ENCODE measurements at places on chromosomes 16 and 17.
A peak's percentile ranks its signal among the peaks of the same experiment; 100 is the strongest.

GRCh38 chr16:75908331-75909117 lies 182.2 kb upstream of the CPHXL start:
- DNase-seq = no peak

DNA sequence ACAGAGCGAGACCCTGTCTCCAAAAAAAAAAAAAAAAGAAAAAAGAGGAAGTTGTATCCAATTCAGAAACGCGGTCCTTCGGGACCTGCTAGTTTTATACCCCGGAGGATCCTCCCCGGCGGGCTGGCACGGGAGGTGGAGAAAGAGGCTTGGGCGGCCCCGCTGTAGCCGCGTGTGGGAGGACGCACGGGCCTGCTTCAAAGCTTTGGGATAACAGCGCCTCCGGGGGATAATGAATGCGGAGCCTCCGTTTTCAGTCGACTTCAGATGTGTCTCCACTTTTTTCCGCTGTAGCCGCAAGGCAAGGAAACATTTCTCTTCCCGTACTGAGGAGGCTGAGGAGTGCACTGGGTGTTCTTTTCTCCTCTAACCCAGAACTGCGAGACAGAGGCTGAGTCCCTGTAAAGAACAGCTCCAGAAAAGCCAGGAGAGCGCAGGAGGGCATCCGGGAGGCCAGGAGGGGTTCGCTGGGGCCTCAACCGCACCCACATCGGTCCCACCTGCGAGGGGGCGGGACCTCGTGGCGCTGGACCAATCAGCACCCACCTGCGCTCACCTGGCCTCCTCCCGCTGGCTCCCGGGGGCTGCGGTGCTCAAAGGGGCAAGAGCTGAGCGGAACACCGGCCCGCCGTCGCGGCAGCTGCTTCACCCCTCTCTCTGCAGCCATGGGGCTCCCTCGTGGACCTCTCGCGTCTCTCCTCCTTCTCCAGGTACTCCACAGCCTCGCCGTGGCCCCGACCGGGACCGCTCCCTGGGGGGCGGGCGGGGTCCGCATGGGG lies at the start of gene CDH3:
CDH3 (plus strand) TSS at position 596 of the 779 bp plus-strand sequence; CDS start at position 666, 70 bp downstream.
- no peak for DNase-seq

DNA sequence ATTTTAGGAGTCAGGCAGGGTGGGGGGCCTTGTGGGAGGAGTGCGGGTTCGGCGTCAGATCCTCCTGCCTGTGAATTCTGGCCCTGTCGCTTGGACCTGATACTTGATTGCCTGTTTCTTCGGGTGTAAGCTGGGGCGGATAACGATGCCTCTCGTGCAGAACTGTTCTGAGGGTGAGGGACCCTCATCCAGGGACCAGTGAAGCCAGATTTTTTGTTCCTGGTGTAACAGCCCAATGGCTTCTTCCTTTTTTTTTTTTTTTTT lies 1.3 kb downstream of the TBCD start:
- DNase-seq = no peak

DNA sequence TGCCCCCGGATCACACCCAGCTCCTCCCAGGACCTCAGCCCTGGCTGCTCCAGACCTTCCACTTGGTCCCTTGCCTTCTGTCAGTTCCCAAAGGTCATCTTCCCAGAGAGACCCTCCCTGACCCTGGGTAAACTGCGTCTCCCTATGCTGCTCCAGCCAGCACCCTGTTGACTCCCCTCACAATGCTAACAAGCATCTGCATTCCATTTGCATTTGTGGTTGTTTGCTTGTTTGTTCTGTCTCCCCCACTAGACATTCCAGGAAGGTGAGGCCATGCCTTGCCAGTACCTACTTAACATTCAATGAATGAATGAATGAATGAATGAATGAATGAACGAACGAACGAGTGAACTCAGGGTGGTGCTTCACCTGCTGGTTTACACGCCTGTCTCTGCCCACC lies 171.2 kb downstream of the WSCD1 start:
- DNase-seq = no peak

GRCh38 chr16:11493531-11493929 lies 93.2 kb downstream of the LITAF start:
- no peak for DNase-seq

- DNase-seq = no peak
Measured at GRCh38 chr17:259341-259976, 78.0 kb upstream of the DOC2B start.

GRCh38 chr17:42566215-42566882 lies 551 bp upstream of the MLX start:
- DNase-seq = no peak

DNA sequence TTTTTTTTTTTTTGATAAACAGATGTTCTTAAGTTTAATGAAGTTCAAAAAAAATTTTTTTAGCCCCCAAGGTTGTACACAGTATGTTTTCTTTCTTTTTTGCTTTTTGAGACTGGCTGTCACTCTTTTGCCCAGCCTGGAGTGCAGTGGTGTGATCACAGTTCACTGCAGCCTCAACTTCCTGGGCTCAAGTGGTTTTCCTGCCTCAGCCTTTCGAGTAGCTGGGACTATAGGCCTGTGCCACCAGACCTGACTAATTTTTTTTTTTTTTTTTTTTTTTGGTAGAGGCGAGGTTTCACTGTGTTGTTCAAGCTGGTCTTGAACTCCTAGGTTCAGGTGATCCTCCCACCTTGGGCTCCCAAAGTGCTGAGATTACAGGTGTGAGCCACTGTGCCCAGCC lies 12.8 kb downstream of the ITGAE start:
- DNase-seq = no peak

DNA sequence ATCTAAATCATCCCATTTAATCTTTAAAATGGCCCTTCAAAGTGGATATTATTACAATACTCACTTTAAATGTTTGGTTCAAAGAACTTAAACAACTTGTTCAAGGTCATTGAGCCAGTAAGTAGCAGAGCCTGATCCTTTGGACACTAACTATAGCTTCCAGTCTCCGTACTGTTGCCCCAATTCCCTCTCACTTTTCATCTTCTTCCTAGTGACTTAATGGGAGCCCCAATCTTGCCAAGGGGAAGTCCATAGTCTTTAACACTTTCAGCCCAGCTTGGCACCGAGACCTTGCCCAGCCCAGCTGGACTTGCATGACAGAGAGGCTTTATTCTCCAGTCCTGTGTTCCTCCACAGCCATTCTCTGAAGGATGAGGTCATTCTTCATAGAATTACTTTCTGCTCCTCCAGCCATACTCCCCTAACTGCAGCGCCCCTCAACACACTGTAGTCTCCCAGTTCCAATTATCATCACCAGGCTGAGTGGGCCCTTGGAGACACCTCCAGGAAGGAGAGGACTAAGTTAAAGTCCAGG lies 49.2 kb upstream of the NLK start:
- DNase-seq = no peak

DNA sequence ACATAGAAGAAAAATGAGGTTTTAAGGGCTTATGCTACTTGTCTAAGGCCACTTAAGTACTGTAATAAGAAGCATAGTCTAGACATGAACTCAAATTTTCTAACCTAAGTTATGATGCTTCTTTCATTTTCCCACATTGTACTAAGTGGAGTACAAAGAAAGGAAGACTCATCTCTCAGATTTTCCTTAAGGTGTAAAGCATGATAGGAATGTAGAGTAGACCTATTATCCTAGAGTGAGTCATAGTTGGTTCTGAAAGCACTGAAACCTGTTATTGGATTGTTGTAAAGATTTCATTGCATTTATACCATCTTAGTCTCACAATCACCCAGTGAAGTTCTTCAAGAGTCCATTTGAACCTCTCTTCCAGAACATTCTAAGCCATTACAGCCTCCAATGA lies 343.8 kb downstream of the TOX3 start:
- DNase-seq = no peak

GRCh38 chr16:69077251-69077650 lies 28.2 kb upstream of the HAS3 start:
- no peak for DNase-seq

GRCh38 chr16:72228014-72228413 lies 56.1 kb upstream of the PMFBP1 start:
- DNase-seq = no peak

- no peak for DNase-seq
Measured at GRCh38 chr16:69861292-69862030, 89.7 kb upstream of the CLEC18A start.

DNA sequence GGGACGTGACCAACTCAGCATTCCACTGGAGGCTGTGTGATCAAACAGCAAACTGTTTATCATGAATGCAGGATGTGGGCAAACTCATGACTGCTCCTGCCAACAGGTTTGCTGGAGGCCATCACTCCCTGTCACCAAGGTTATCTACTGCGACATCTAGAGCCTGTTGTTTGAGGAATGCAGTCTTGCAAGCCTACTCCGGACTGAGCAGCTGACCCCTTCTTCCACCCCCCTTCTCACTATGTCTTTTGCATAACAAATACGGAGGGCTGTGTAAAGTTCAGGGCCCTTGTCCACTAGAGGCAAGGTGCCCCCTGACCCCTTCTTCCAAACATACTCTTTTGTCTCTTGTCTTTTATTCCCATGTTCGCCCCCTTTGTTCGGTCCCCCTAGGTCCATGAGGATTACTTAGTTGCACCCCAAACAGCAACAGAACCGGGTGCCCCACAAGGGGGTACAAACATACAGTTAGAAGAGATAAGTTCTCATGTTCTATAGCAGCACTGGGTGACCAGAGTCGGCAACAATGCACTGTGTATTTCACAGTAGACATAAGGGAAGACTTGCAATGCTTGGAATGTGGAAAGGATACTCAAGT lies 28.7 kb downstream of the MEAK7 start:
- no peak for DNase-seq

DNA sequence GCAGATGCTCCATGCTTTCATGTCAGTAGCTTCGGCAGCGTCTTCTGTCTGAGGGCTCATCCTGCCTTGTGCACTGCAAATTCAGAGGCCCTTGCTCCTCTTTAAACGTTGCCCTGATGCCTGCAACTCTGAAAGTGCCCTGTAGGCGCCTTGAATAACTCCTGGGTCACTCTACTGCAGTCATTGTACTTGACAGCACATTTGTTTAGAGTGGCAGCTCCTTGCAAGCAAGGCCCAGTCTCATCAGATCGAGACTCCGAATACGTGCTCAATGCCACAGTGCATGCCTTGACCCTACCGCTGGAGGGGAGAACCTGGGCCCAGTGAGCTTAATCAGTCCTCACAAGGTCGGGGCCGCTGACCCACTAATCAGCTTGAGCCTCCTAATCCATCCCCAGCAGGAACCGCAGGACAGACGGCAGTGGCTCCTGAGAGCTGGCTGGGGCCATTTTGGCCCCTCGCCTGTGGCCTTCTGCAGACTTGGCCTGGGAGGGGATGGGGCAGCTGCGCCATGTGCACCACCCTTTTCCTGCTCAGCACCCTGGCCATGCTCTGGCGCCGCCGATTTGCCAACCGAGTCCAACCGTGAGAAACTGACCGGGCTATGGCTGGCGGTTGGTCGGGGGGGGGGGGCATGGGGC lies at the start of gene PRCD:
PRCD (plus strand) TSS at position 414 of the 641 bp plus-strand sequence; CDS start at position 512, 98 bp downstream.
- DNase-seq = no peak

- DNase-seq = no peak
Measured at GRCh38 chr17:52827526-52827925, 669.0 kb upstream of the CA10 start.

GRCh38 chr16:14089283-14089823 lies 18.2 kb downstream of the MRTFB start:
- DNase-seq = no peak

- no peak for DNase-seq
Measured at GRCh38 chr17:69764146-69764545, 310.9 kb upstream of the KCNJ16 start.

- peak; percentile 72 for DNase-seq
Measured at GRCh38 chr17:40480501-40481003, 20.9 kb downstream of the TNS4 start.

DNA sequence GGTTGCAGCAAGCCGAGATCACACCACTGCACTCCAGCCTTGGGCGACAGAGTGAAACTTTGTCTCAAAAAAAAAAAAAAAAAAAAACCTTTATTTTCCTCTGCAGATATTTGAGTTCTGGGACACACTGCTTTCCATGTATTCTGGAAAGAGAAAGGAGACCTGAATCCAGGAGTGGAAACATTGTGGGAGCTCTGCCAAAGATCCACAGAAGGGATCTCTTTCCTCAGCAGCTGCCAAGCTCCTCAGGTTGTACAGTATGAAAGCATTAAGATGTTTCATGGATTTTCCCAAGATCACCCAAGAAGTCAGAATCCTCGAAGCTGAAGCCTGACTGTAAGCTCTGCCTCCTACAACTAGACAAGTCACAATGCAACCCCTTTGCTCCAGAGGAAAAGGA lies 13.5 kb downstream of the NPRL3 start:
- DNase-seq = no peak

GRCh38 chr17:55612691-55613141 lies 101.5 kb upstream of the SMIM36 start:
- DNase-seq = no peak

GRCh38 chr16:88920618-88921590 lies 54.4 kb upstream of the PABPN1L start:
- DNase-seq = no peak

- DNase-seq = no peak
Measured at GRCh38 chr17:68499587-68499986, 12.6 kb upstream of the PRKAR1A start.

GRCh38 chr17:39704821-39705551 lies 5.1 kb downstream of the ERBB2 start:
- no peak for DNase-seq

GRCh38 chr16:9868606-9869149 lies 313.6 kb downstream of the GRIN2A start:
- DNase-seq = no peak

DNA sequence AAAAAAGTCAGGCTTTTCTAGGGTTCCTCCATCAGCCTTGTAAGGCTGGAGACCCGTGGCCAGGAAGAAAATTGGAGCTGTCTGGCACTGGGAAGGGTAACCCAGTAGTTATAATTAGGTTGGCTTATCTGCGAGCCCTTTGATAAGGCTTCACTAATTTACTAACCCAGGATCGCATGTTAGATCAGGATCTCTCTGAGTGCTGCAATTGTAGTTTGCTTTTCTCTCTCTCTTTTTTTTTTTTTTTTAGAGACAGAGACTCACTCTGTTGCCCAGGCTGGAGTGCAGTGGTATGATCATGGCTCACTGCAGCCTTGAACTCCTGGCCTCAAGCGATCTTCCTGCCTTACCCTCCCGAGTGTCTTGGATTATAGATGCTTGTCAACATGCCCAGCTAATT lies 17.0 kb downstream of the ABCC1 start:
- no peak for DNase-seq

Measured in activated CD4-positive, CD25-positive, alpha-beta regulatory T cell (primary cell).